Fibroblast of skin of back (primary cell): ENCODE measurements at places on chromosomes 5 and 9.
A peak's percentile ranks its signal among the peaks of the same experiment; 100 is the strongest.

DNA sequence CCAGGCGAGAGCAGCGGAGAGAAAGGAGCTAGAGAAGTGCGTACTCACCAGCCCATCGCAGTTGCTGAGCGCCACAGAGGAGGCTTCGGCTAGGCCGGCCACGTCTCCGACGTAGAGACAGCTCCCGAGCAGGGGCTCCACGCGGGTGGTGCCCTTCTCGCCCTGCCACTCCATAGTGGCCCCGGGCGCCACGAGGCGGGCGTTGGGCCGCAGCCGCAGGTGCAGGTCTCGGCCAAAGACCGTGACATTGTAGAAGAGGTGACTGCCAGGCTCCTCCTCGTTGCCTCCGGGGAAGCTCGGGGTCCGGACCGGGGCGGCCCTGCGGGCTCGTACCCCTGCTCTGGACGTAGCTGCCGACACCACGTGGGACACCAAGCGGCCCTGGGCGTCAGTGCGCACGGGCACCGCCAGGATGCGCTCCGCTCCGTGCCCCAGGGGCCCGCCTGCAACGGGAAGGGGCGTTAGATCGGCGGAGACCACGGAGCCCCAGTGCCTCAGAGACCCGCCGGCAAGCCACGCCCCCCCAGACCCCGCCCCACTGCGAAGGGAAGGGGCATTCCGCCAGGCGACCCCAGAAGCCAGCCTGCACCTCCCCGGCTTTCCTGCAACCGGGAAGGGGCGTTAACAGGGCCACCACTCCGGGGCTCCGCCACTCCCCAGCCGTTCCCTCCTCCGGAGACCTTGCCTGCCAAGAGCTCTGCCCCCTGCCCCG, 1.4 kb downstream of the ADAMTS2 start:
- peak; percentile 68 for DNase-seq

DNA sequence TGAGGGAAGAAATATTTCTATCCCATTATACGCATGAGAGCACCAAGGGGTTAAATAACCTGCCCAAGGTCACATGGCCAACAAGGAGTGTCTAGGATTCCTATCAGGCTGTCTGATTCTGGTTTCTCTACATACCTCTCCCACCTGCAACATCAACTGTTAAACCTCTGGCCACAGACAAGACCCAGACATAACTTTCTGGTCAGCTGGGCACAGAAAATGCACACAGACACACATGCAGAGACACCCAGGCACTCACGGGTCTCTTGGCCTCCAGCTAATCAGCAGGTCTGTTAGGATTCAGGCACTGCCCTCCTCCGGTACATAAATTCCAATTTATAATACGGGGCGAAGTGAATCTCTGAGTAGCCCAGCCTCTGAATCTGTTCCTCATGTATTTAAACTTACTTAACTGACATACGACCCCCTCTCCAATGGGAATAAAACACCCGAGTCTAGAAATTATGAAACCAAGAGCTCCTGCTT, 1.5 kb downstream of the SEPTIN8 start:
- DNase-seq, result no peak

GRCh38 chr9:74577956-74578355, 80.8 kb downstream of the RORB start:
- DNase-seq, result peak; percentile 1

- no peak for DNase-seq
These were observed 112.2 kb downstream of the MRPL36 start for GRCh38 chr5:1687301-1687970.

DNA sequence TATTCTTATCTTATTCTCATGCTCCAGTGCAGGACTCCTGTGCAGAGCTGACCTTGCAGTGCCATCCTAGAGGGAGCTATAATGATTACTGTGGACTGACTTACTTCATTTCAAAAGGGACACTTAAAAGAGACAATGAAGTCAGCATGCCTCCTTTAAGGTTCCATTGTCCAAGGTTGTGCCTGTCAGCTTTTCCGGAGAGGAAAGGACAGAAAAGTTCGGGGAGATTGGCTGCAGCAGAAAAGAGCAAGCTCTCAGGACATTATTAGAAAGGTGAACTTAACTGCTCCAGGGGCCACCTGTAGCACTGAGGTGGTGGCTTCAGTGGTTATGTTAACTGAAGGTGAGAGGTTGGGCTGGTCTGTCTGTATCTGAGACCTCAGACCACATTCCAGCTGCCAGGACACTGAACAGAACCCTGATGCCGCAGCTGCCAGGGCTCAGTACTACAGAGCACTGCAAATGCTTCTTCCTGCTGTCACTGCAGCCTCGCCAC, 112.9 kb downstream of the ST8SIA4 start:
- DNase-seq, result no peak

DNA sequence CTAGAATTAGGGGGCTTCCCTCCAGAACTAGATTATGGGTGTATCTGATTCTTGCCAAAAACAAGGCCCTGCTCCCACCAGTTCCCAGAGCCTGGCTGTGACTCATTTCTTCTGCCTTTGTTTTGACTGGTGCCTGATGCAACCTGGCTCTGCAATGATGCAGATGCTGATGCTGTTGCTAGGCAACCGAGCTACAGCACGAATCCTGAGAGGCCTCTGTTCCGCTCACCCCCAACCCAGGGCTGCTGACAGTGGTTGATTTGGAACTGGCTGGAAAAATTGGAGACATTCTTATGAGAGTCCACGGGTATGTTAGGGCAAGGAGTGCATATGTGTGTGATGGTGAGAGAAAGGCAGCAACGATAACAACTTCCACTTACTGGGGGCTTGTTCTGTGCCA, 100.3 kb downstream of the NSG2 start:
- DNase-seq, result peak; percentile 31
